Cardiac muscle cell (in vitro differentiated cells and primary cell): ENCODE measurements at places on chromosomes 5 and 9. TPM values are rescaled to one million over a fixed set of nuclear protein-coding genes. Genes with fewer than 3 reads are reported as not detected.

SEMA5A gene
- 14.6 and 16.6 TPM in 2 replicates for total RNA-seq

GRCh38 chr9:21681641-21682040 is 120.8 kb upstream of the MTAP start:
- no peaks in the 10 kb centered on the region for H3K4me1 ChIP-seq
- no peaks in the 10 kb centered on the region for H3K27me3 ChIP-seq
- DNase-seq: peak; percentile 70

- H3K36me3 ChIP-seq: no peaks in the 10 kb centered on the region
- DNase-seq: no peak
- peak overlapping the region; percentile 99 for H3K27ac ChIP-seq
- no peak overlapping the region for H3K4me3 ChIP-seq
- no peaks in the 10 kb centered on the region for H3K27me3 ChIP-seq
Measured at GRCh38 chr5:139660923-139661814, 13.0 kb downstream of the CXXC5 start.

- peaks cover 5% of the 10 kb centered on the region for H3K4me1 ChIP-seq
- H3K4me3 ChIP-seq: no peak overlapping the region
Measured at GRCh38 chr5:168118042-168118668, 173.3 kb upstream of the WWC1 start.

- no peaks in the 10 kb centered on the region for H3K4me1 ChIP-seq
- H3K27ac ChIP-seq: no peak overlapping the region
- no peaks in the 10 kb centered on the region for H3K27me3 ChIP-seq
Measured at GRCh38 chr5:98433022-98433421, 340.4 kb upstream of the RGMB start.
